NCI-H1694 (cell line): ENCODE measurements at places on chromosomes 13 and 19.

GRCh38 chr19:16446724-16447368, 24.9 kb downstream of the EPS15L1 start:
- DNase-seq: no peak

DNA sequence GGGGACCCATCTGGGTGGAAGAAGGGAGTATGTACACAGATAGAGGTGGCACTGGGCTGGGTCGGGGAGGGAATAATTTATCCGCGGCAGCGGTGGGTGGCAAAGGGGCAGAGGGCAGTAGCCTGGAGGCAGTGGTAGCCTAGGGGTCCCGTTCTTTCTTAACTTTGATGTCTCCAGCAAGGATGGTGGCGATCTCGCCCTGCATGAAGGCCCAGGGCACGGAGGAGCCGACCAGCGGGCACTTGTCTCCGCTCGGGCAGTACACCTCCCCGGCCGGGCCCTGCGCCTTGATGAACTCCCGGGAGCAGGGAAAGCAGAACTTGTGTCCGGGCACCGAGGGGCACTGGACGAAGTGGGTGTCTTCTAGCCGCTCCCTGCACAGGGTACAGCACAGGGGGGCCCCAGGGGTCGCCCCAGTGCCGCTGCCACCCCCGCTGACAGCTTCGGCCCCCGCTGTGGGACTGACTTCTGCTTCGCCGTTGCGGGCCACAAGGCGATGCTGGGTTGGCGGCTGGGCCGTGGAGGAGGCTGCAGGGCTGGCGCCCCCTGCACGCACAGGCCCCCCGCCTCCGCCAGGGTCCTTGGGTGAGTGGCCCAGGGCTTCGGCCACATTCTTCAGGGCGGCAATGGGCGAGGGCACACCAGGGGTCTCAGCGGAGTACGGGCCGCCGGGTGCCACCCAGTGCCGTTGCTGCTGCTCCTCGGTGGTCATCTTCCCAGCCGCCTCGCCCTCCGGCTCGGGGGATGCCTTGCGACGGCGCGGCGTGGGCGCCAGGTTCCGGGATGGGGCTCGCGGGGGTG, 1.9 kb downstream of the IRF2BP1 start:
- DNase-seq: no peak

DNA sequence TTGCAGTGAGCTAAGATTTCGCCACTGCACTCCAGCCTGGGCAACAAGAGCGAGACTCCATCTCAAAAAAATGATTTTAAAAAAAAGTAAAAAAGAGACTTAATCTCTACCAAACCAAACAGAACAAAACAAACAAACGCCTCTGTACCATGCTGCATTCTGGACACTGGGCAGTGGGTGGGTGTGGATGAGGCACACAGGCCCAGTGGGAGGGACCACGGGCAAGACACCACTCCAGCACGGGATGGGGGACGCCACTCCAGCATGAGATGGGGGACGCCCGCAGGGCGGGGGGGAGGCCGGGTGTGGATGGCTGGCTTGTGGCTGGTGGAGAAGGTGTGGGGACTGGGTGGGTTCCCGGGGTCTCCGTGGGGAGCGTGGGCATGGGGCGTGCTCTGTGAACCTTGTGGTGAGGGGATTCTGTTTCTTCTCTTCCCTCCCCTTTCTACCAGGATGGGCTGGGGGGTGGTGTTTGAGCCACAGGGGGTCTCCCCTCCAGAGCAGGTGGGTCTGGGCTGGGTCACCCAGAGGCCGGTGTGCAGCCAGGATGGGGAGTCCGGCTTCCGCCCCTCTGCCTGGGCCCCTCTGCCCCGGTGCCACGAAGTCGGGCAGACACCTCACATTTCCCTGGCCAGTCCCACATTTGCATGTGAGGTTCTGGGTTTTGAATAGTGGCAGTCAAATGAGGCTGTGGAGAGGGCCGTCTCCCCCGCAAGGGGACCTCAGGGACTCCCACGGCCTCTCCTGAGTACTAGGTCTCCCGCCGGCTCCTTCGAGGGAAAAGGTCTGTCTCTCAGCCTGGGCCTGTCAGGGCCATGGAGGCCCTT, 23.9 kb upstream of the MATK start:
- no peak for DNase-seq

DNA sequence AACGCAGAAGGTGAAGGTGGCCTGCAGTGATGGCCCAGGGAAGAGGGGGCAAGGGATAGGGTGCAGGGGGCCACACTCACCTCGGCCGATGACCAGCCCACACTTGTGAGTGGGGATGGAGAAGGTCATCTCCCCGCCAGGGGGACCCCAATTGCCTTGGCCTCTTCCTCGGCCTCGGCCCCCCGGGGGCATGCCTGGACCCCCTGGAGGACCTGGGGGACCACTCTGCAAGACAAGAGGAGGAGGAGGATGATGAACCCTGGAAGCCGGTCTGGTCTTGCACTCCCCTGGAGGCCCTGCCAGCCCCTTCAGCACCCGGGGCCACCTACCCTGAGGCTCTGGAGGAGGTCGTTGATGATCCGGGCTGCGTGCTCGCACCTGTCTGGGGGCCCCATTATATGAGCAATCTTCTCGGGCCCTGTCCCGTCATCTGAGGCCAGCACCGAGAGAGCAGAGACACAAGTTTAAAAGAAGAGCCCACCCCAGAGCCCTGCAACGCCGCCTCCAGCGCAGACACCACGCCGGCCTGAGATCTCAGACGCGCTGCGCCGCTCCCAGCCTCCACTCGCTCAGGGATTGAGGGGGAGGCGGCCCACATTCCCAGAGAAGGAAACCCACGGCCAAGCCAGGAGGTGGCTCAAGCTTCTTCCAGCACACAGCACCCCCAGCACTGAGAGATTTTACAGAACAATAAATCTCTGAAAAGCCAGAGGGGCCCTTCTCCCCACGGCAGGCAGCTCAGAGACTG, 7.8 kb downstream of the KHSRP start:
- DNase-seq: no peak

DNA sequence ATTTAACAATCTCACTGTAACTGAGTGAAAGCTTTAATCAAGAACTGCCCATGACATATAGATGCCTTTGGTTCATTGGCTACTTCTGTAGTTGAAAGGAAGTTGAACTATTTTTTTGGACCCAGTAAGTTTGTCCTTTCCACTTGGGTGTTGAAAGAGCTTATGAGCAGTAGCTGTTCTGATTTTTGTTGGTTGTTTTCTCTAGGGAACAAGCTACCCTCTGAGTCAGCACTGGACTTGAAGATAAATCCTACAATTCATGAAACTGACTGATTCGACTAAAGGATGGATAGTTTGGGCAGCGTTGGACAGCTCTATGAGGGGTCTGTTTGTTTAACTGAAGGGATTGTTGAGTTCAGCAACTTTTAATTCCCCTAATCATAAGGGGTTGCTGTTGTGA, 101.0 kb downstream of the PAN3 start:
- DNase-seq: no peak

DNA sequence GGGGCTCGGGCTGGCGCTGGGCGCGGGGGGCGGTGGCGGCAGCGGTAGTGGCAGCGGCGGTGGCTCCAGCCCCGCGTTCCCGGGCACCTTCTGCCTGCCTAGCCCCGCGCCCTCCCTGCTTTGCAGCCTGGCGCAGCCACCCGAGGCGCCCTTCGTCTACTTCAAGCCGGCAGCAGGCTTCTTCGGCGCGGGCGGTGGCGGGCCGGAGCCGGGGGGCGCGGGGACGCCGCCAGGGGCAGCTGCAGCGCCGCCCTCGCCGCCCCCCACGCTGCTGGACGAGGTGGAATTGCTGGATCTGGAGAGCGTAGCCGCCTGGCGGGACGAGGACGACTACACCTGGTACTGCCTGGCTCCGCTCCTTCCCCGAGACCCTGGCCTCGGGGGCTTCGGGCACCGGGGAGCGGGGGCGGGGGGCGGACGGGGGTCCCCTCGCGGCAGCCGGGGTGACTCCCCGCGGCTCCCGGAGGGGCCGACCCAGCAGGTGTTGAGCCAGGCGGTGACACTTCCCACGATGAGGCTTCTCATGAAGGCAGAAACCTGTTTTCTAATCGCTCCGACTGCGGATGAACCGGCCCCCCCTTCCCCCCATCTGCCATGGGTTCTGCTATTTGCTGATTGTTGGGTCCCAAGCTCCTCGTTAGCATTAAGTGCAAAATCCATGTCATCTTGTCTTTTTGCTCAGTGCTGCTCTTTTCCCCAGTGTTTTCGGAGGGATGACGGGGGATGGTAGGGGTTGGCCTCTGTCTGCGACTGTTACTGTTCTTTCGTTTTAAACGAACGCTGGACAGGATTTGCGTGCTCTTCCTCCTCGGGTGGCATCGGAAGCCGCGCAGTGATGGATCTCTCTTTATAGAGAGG, 943 bp downstream of the SLAIN1 start:
- DNase-seq: peak; percentile 31
